ENCODE measurements at places on chromosomes 3 and 15.

- DNase-seq: no peak
These were observed 26.5 kb upstream of the TCF12 start for GRCh38 chr15:56891852-56892440.

GRCh38 chr3:63968612-63969350, 54.5 kb downstream of the PSMD6 start:
- DNase-seq: peak; percentile 36

- no peak for DNase-seq
These were observed 315.8 kb downstream of the UACA start for GRCh38 chr15:70447521-70447920.

GRCh38 chr15:63212050-63213004, 22.9 kb downstream of the RAB8B start:
- peak; percentile 90 for DNase-seq

DNA sequence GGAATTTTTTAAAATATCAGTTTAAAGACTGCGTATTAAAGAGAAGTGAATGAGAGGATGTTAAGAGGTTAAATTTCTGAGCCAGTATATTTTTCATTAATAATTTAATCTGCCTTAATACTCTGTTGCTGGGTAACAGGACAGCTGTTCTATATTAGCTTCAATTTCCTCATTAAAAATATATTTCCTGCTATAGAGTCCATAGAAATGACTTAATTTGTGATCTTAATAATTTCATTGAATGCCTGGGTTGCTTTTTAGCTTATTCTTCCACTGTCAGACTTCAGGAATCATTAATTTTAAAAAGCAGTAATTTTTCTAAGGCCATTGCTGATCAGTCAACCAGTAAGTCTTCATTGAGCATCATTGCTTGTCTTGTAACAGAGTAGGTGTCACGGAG, 129.0 kb downstream of the THSD4 start:
- DNase-seq: no peak

DNA sequence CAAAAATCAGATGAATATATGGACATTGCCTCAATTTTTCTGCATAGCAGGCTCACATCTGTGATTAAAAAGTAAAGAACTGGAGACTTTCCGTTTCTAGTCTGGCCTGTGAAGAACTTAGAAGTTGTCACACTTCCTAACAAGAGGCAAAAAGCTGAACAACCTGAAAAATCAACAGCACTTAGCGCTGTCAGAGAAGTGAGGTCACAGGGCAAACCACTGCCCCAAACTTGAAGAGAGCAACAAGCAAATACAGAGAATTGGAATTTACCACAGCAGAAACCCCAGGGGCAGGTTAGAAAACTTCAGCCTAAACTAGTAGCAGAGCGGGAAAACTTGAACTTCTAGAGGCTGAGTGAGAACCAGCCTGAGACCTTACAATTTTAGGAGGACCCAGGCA, 38.9 kb downstream of the CCDC54 start:
- no peak for DNase-seq

DNA sequence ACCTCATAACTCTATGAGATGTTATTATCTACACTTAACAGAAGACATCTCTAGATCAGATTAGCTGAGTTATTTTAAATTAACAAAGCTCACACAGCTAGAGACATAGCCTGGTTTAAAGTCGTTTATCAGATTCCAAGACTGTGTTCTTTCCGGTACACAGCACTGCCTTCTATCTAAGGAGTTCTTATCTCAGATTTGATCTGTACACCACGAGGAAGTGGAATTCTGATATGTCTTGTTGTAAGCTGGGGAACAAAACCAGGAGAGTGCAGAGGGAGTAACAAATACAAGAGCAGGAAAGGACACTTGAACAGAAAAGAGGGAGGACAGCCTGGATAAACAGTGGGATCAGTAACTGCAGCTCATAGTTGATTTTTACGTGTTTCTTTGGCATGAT, 61.7 kb upstream of the KCNMB2 start:
- no peak for DNase-seq

- DNase-seq: no peak
These were observed 524.3 kb downstream of the UNC13C start for GRCh38 chr15:54502416-54503075.

DNA sequence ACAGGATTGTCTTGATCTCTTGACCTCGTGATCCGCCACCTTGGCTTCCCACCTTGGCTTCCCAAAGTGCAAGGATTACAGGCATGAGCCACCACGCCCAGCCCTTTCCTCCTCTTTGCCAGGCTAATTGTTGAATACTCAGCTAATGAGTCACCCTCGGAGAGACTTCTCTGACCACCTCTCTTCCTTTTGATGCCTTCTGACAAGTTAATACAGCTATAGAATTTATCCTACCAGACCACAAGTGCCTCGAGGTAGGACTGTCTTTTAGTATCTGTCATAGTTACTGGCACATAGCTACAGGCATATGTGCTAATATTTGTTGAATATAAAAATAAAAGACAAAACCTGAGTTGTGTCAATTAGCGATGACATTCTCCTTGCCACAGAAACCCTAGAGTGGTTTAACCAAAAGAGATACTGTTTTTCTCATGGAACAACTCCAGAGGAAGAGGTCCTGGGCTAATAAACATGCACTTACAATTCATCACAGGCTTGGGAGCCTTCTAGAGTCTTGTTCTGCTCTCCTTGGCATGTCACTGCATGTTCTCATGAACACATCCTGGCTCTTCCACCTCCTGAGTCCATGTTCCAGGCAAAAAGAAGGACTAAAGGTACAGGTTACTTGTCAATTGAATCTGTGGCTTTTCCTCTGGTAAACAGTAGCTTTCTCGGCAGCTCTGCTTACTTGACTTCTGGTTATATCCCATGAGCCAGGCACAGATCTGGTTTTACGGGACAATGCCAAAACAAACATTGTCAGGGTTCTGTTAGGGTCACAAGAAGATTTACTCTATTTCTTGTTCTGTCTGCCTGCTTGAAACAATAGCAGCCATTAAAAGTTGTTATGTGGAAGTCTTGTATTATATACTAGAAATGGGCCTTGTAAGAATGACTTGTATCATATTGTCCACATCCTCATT, 332.3 kb downstream of the THSD4 start:
- peak; percentile 18 for DNase-seq

DNA sequence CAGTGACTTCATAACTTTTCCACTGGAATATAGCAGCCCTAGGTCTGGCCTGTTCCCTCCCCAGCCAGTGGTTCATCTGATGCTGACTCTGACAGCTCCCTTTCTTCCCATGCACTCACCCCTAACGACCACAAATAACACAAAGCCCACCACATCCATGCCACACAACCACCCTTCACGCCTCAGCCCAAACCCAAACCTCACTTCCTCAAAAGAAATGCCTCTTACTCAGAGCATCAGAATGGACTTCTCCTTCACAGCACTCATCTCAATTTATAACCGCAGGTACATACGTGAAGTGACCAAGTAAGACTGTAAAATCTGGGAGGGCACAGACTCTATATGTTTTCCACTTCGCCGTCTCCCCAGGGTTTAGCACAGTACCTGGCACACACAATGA, 1.1 kb downstream of the RBSN start:
- peak; percentile 19 for DNase-seq

Data from AG10803 (cell line).